ENCODE measurements at places on chromosomes 3 and 15.

DNA sequence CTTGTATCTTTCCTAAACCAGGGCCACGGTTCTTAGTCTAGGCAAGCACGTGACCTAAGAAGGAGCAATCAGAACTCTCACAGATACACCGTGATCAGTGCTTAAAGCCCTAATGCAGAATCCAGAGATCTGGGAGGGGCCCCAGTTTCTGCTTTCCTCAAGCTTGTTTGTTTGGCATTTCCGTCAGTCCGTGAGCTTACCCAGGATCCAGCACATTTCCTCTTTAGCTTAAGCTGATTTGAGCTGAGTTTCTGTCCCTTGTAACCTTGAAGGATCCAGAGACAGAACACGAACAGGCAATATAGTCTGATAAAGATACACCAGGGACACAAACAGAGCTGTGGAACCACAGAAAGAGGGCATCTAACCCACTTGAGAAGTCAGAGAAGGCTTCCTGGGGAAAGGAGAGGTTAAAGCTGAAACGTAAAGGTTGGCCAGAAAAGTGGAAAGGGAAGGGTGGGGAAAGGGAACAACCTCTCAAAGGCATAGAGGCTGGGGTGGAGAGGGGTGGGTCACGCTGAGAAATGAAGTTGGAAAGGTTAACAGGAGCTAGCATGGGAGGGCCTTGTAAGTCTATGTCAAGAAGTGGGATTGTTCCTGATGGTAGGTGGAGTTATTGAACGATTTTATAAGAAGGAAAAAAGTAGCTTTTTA lies 42.1 kb upstream of the RARB start:
- no peak for DNase-seq

DNA sequence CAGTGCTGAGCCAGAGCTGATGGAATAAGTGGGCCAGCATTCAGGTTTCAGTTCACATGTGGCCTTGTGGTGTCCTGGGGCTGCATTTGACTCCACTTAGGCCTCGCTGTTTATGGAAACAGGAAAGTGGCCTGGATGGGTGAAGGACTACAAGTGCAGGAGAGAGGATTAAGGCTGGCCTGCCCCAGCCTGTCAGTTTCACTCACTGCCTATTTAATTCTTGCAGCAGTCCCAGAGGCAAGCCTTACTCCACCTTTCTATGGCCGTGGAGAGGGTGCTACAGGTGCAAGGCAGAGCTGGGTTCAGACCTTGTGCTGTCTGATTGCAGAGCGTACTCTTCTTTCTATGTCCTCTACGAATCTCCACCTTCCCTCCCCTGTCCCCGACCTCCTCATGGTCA lies 37.7 kb downstream of the ABHD17C start:
- no peak for DNase-seq

DNA sequence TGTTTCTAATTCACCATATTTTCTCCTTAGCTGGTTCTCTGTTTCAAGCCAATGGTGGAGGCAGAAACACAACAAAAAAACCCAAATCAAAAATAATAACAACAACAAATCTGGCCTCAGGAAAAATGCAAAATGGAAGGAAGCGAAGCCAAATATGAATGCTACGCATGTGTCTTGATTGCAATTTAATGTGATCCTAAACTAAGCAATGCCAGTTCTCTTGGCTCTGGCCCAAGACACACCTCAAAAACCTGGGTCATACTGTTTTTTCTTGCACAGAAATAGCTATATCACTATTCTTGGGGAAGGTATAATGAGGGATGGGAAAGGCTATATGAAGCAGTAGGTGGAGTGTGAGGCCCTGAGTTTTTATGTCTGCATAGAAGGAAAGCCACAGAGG lies 724.7 kb downstream of the AGBL1 start:
- no peak for DNase-seq

DNA sequence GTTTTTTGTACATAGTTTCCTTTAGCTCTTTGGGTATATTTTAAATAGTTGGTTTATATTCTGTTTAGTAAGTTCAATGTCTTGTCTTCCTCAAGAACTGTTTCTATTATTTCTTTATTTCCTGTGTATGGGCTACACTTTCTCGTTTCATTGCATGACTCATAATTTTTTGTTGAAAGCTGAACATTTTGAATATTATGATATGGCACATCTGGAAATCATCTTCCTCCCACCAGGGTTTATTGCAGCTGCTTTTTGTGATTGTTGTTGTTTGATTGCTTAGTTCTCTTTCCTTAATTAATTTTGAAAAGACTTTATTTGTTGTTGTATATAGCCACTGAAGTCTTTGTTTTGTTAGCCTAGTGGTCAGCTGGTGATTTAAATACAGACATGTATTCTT lies 43.8 kb downstream of the LSM3 start:
- DNase-seq = no peak

- no peak for DNase-seq
Observed at GRCh38 chr3:26648461-26648860, 25.9 kb downstream of the LRRC3B start.

GRCh38 chr3:174532776-174533175 lies 326.4 kb upstream of the NAALADL2 start:
- DNase-seq = no peak

Data from stimulated activated CD8-positive, alpha-beta memory T cell treated with anti-CD3 and anti-CD28 coated beads, Interleukin-7, amount 100 ng/mL, for 4 hours (primary cell).